ENCODE measurements at places on chromosomes 7 and 10.

DNA sequence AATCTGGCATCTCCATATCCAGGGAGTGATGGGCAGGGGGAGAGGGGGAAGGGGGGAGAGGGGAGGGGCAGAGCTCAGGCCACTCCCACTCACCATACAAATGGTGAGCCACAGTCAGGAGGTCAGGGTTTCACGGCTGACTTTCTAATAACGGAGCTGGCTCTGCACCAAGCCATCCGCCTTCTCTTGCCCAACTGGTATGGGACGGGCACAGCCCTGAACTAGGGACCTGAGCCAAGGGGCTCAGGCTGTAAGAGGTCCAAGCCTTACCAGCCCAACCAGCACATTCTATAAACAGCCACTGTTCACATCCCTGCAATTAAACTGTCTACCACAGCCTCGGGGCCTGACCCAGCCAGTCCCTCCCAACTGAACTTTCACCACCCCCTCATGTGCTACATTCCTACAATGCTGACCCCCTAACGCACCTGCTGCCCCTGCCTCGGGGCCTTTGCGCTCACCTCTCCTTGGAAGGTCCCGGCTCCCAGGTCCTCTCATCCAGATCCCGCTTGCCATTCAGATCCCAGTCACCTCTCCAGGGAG is 32.5 kb downstream of the RGS10 start:
- DNase-seq = no peak

DNA sequence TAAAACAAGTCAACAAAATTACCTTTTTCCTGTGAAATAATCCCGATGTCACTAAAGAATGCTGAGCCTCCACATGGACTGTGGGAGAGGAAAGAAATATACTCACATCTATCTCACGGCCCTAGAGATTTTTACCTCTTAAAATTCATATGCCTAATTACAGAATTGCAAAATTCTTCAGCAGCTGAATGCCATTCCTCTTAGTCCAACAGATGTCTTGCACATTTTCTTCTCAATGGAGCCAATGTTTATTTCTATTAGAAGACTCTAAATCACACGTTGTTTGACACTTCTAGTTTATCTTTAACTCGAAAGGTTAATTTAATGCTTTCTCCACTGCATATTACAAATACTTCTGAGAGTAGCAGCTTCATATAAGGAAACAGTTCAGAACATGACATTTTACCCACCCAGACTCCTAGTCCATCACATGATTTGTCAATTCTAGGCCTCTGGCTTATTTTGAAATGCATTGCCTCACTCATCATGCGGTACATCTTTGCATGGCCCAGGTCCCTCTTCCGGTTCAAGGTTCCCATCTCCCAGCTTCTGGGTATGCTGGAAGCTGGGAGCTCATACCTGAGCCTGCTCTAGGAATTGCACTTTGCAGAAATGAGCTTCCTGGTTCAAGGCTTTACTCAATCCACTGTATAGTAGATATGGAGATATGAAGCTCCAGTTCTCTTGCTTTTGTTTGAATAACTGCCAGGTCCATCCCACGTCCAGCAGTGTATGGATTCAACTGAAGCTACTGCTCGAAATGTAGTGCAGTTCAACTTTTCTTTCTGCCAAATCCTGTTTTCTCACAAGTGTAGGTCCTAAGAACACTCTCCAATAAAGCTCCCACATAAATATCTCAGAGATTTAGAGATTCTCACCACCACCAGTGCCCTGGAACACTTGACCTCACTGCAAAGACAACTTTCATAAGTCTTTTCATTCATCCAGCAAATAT is 306.2 kb downstream of the GPR37 start:
- no peak for DNase-seq

DNA sequence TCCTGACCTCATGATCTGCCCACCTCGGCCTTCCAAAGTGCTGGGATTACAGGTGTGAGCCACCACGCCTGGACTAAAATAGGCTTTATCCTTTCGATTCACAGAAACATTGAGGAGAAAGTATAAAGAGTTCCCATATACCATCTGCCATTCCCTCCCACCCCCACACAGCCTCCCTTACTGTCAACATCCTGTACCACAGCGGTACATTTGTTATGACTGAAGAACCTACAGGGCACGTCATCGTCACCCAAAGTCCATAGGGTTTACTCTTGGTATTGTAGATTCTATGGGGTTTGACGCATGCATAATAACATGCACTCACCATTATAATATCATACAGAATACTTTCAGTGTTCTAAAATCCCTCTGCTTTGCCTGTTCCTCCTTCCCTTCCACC is 28.0 kb downstream of the ARL5B start:
- DNase-seq = no peak

DNA sequence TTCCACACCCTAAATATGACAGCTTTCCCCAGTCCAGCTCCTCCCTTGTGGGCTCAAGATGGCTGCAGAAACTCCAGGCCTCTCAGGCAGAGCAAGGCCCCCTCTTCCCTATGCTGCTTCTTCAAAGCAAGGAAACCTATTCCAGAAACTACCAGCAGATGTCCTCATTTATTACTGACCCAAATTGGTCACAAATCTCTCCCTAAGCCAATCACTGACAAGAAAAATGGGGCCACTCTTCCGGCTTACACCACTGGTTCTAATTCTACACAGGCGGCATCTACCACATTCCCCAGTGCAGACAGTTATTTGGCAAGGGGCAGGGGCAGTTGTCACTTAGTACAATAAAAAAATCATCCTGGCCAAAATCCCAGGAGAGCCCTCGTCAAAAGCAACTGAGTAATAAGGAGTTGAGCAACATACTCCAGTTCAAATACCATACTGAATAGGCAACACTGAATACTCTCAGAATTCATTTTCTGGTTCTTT is 150.4 kb downstream of the SFMBT2 start:
- DNase-seq = peak; percentile 79

GRCh38 chr10:51270936-51271530 is 196.7 kb downstream of the PRKG1 start:
- no peak for DNase-seq

GRCh38 chr7:37365405-37365804 is 83.3 kb downstream of the ELMO1 start:
- DNase-seq = no peak

GRCh38 chr10:84191106-84191505 is 3.2 kb upstream of the CDHR1 start:
- DNase-seq = no peak

DNA sequence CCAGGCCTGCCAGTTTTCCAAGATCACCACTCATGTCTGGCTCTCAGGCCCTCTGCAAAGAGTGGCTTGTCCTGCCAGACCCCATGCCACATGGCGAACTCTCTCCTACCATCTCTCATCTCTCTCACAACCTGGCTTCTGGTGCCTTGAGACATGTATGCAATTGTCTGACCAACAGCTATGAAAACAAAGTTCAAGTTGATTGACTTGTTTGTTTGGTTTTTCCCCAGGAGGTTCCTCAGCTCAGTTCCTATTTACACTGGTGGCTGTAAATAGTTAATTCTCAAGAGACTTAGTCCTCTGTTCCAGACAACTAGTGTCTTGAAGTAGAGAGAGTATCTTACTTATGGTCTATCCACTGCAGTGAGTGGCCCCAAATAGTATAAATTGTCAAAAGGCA is 131.8 kb downstream of the SNX10 start:
- DNase-seq = no peak

DNA sequence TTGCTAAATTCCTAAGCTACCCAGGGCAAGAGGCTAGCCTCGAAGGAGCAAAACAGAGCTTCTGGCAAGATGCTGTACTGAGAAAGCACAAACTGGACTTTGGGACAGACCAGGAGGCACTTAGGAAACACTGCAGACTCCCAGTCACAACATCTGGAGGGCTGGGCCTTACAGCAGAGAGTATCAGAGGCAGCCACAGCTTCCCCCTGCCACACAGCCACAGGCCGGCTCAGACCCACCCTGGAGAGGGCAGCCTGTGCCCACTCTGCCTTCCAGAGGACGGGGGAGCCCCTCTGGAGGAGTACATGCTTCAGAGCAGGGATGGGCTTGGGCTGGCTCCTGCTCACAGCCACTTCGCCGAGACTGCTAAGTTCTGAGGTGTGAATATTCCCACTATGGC is 17.4 kb downstream of the ESYT2 start:
- no peak for DNase-seq

GRCh38 chr7:2886391-2886790 is 42.3 kb upstream of the GNA12 start:
- no peak for DNase-seq

DNA sequence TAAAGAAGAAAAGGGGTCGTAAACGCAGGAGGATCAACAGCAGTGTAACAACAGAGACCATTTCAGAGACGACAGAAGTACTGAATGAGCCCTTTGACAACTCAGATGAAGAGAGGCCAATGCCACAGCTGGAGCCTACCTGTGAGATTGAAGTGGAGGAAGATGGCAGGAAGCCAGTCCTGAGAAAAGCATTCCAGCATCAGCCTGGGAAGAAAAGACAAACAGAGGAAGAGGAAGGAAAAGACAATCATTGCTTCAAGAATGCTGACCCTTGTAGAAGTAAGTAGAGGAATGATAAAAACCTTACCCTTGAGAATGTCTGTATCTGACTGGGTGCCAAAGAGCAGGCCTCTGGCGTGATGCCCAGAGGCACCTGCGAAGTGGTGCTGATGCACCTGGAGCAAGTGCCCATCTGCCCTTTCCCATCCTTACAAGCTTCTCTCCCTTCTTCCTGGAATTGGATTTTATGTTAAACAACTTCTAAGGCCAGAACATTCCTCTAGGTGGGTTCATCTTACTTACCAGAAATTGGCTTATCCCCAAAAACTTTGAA is 86.4 kb upstream of the SAMD8 start:
- no peak for DNase-seq

- DNase-seq = no peak
These were observed 59.0 kb downstream of the ADCYAP1R1 start for GRCh38 chr7:31111109-31111451.

DNA sequence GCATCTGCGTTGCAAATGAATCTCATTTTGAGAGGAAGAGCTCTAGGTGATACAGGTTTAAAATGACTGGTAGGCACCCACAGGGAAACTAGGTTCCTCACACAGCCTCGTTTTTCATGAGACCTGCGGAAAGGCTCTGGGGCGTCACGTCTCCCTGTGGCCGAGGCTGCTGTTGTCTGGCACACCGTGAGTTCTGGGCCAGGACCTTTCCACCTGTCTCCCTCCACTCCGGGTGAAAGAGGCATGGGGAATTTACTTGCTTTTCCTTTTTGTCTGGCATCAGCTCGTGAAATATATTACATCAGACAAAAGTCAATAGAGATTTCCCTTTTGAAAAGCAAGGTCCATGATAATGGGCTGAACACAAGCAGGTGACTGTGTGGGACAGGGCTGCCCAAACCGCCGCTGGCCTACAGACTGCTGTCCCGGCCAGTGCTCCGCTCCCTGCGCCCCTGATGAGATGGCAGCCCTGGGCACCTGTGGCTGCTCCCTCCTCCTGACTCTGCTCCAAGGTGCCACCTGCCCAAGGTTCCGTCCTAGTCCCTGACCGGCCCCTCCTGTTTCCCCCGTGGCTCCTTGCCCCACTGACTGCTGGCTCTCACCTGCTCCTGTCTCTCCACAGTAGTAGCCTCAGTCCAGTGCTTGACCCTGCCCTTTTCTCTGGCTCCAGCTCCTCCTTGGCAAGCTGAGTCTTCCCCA is 109.6 kb downstream of the NKX6-2 start:
- DNase-seq = no peak

GRCh38 chr10:89785095-89785494 is 83.7 kb downstream of the KIF20B start:
- no peak for DNase-seq

DNA sequence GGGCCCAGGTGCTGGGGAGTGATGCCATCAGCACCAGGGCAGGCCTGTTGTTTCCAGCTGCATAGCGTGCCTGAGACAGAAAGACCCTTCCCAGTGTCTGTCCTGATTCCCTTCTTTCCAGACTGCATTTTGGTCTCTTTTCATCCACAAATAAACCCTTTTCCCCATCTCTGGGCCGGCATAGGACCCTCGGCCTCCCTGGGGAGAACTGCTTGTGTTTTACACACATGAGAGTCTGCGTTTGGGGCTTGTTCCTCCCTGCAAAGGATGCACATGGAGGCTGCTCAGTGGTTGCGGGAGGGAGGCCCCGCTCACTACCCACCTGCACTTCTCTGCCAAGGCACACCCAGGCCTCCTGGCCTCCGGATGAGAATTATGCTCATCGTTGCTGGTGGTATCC is 5.8 kb upstream of the MMP21 start:
- no peak for DNase-seq

DNA sequence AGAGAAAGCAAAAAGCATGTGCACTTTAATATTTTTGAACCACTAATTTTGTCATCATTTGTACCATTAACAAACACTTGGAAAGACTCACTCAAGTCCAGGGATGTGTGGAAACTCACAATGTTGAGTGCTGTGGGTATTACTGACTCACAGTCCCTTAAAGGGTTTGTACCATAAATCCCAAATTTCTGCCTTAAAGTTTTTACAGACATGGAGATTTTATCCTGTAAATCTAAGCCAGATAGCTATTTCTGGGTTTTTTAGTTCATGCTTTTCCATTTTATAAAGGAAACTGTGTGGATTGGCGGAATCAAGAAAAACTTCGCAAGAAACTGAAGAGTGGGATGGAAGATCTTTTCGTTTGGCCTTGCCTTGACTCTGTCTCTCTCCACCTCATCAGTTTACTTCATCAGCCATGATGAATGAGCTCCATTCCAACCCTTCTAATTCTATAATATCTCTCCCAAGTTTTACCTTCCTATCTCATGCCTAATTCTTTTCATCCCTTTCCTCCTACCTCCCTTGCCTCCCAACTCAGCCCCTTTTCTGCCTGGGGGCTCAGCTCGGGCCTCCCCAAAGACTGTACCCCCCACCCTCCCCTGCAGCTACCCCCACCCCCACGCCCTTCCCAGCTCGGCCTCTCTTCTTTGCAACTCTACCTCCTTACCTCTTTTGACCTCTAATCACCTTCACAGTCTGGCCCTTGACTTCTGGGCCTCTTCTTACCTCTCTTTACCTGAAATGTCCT is 218.5 kb upstream of the MKLN1 start:
- no peak for DNase-seq

DNA sequence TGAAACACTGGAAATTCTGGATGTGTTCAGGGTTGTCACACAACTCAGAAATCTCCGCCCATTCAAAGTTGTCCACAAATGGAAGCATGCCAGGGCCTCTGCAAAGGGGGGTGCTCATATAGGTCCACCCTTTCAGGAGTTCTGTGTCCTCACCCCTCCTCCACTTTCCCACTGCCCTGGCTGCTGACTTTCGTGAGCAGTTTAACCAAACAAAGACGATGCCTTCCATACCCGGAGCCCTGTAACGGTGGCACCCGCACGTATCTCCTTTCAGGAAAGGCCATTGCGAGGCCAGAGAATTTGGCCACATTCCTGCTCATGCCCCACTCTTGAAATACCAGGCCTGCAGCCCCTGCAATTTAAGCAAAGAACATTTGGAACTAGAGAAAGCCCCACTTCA is 1.4 kb downstream of the CPXM2 start:
- DNase-seq = no peak

DNA sequence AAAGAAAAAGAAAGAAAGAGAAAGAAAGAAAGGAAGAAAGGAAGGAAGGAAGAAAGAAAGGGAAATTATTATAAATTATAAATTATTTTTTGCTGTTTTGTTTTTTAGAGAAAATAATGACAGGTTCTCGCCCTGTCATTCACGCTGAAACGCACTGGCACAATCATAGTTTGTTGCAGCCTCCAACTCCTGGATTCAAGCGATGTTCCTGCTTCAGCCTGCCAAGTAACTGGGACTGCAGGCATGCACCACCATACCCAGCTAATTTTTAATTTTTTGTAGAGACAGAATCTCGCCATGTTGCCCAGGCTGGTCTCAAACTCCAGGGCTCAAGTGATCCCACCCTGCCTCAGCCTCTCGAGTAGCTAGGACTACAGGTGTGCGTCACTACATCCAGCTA is 21.6 kb downstream of the MMD2 start:
- no peak for DNase-seq

- no peak for DNase-seq
These were observed 158.8 kb downstream of the HGF start for GRCh38 chr7:81611040-81611439.
